ENCODE measurements at places on chromosomes 1 and 21.

GRCh38 chr1:202856014-202856413, 32.9 kb downstream of the RABIF start:
- DNase-seq: no peak

DNA sequence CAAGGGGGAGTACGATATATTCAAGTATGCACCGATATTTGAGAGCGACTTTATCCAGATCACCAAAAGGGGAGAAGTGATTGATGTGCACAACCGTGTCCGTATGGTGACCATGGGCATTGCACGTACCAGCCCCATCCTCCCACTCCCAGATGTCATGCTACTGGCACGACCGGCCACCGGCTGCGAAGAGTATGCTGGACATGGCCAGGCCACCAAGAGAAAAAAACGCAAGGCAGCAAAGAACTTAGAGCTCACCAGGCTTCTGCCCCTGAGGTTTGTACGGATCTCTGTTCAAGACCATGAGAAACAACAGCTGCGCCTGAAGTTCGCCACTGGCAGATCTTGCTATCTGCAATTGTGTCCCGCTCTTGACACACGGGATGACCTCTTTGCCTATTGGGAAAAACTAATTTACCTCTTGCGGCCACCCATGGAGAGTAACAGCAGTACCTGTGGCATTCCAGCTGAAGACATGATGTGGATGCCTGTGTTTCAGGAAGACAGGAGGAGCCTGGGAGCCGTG, 16.5 kb downstream of the ATF3 start:
- DNase-seq: no peak

DNA sequence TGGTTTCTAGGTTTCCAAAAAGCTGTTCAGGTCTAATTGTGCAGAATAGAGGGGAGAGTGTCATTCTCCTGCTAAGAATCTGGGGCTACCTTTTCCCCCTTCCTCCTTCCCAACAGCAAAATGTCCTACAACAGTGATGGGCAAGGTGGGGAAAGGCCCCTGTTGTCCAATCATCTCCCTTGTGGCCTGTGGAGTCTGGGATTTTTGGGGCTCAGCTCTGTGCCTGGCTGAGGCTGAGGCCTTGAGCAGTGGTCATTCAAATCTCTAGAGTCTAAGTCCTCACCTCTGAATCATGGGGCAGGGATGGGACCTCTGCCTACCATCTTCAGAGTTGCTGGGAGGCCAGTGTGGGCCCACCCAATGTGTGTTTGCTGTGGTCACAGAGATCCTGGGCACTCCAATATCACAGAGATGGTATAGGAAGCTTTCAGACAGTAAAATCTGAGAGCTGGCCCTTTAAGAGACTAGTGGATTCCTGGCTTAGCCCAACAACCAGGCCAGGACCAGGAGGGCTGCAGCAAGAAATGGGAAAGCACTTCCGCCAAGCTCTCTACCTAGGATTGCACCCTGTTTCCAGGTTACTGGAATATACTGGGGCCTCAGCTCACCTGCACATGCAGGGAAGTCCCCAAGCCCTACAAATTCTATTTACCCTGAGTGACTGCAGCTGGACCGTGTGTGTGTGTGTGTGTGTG, 28.5 kb upstream of the TENT5C start:
- DNase-seq: no peak

- DNase-seq: no peak
Measured at GRCh38 chr1:230105754-230106625, 39.0 kb downstream of the GALNT2 start.

DNA sequence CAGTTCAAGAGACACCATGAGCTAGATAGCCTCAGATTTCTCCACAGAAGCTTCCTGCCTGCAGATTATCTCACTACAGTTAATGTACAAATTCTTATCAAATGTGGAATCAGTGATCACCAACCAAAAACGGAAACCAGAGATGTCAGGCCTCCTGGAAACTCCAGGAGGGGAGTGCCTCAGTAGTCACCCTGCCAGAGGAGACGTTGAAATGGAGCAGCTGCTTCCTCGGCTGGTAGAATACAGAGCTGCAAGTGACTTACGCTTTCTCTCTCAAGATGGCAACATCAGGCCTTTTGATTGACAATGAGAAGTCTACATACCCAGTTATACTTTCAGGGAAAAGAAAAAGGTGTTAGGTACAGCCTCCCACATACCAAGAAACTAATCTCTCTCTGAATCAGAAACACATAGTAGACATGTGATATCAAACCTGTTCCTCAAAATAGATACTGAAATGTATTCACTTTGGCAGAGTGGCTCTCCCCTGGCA, 52.2 kb downstream of the ACP6 start:
- no peak for DNase-seq

GRCh38 chr1:19390166-19390850, 78.2 kb downstream of the SLC66A1 start:
- DNase-seq: no peak

GRCh38 chr1:60133848-60134247, 60.3 kb upstream of the C1orf87 start:
- no peak for DNase-seq

DNA sequence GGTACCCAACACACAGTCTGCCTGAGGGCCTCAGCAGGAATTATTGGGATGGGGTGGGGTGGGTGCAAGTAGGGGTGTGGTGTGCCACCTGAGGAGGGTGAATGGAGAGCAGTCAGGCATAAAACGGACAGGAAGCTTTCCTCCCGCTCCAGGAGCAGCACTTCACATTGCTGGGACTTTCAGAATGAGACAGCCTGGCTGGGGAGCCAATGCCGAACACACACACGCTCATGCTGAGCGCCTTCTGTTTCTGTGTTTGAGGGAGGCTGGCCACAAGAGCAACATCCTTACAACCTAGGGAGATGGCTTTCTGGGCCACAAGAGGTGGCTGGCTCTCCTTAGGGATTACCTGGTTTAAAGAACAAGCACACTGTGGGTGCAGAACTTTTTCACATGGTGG, 98.0 kb downstream of the LAMC2 start:
- no peak for DNase-seq

GRCh38 chr1:210989905-210990304, 144.0 kb downstream of the KCNH1 start:
- DNase-seq: no peak

GRCh38 chr1:56758135-56758534, 61.1 kb downstream of the FYB2 start:
- no peak for DNase-seq

DNA sequence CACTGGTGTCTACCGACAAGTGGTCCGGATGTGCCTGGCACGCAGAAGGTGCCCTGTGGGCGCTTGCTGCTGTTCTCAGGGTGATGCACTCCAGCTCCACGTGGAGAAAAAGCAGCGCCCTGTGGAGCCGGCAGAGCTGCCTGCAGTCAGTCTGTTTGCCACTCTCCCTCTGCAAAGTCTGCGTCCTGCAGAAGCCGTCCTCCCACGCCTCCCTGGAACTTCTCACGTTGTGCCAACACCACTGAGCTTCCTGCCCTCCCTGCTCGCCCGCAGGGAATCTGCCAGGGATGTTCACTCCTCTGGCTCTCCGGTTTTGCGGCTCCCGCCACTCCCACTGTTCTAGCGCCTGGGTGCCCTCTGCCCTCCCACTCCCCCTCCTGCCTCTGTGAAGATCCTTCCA, 19.8 kb upstream of the UBXN10 start:
- DNase-seq: no peak

GRCh38 chr1:18928985-18929384, 26.6 kb upstream of the ALDH4A1 start:
- DNase-seq: no peak
